ENCODE measurements at places on chromosomes 5 and 9. TPM values are rescaled to one million over a fixed set of nuclear protein-coding genes. Genes with fewer than 3 reads are reported as not detected.

Gene PGM5
- polyA plus RNA-seq = 38.2 TPM

Gene TRPM3
- polyA plus RNA-seq = 15.4 TPM

DNA sequence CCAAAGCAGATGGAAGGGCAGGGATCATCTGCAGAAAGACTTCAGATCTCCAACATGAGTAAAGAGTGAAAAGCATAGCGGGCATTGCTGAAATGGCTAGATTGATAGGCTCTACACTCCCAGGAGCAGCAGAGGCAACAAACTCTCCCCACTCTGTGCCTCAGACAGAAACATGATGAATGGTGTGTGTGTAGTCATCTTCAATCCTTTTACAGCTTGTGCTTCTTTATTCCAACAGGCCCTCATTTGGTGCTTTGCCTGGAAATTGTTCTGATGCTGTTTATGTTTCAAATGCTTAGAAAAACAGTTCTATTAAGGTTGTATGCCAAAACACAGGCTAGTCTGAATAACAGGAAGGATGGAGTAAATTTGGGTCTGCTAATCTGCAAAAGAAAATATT is 176.2 kb downstream of the DMRTA1 start:
- no peak for DNase-seq

Gene ARSB
- 28.5 TPM for polyA plus RNA-seq

DNA sequence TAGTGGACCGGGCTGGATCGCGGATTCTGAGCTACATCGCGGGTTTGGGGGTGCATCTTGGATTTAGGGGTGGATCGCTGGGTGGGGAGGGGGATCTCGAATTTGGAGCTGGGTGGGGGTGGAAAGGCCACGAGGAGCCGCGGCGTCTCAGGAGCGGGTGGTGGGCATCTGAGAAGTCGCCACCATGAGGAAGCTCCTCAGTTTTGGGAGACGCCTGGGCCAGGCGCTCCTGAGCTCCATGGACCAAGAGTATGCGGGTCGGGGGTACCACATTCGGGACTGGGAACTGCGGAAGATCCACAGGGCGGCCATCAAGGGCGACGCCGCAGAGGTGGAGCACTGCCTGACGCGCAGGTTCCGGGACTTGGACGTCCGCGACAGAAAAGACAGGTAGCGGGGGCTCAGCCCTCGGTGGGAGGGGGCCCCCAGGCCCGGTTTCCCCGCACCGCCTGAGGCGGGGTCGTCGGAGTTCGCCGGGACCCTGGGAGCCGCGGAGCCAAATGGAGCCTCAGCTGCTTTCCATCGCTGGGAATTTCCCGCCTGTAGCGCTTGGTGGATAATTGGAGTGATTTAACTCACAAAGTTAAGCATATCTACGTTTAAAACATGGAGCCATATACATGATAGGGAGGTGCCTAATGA is 376 bp downstream of the ANKRD18B start:
- DNase-seq = no peak

DNA sequence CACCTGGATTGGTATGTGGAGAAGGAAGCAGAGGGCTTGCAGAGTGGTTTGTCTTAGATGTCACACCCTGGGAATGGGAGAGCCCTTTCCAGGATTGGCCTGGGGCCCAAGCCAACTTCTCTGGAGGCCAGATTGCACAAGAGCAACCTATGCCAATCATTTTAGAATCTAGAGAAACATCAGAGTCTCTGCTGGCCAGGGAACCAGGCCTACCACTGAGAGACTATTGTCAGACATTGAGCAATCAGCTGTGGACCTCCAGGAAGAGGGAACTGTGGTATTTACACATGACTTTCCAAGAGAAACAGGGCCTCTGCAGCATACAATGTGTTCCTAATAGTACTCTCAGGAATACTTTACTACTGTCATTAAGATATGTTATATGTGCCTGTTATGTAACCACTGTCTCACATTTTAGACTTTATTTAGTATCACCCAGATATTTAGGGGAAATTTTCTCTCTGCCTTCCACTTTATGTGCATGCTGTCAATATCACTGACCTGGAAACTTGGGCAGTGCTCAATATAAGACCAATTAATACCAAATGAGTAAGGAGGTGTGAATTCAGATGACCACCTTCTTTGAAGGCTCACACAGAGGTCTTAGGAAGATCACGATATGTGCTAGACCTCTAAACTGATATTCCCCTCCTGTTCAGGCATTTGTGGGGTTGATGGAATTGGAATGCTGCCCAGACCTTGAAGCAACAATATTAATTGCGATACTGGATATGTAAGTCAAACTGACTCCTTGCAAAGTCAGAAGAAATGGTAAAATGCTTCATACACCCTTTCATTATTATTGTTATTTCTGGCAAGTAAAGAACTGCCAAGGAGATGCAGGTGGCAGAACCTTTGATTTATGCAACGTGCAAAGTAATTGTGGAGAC is 20.5 kb upstream of the CCL28 start:
- no peak for DNase-seq

- DNase-seq = no peak
Observed at GRCh38 chr9:36924757-36925432, 109.2 kb downstream of the PAX5 start.

Gene FASTKD3
- polyA plus RNA-seq = 29.5 TPM

DNA sequence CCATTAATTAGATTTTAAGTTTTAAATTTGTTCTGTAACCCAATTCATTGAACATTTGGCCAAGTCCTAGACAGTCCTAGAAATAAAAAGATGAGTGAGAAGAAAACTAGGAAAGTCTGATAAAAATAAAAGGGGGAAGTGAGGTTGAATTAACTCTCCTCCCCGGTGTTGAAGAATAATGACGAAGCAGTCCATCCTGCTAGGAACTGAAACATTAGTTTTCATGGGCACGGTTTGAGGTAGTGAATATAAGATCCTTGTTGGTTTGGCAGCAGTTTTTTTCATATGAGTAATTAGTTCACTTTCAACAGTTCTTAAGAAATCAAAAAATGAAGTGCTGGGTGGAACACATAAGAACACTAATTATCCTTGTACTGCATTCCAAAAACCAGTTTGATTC is 103.1 kb downstream of the MTREX start:
- DNase-seq = no peak

Gene PCDHGC4
- polyA plus RNA-seq = 4.4 TPM

Gene CAMK4
- polyA plus RNA-seq = 6.1 TPM

GRCh38 chr9:130543859-130544258 is 35.5 kb upstream of the FUBP3 start:
- no peak for DNase-seq

DNA sequence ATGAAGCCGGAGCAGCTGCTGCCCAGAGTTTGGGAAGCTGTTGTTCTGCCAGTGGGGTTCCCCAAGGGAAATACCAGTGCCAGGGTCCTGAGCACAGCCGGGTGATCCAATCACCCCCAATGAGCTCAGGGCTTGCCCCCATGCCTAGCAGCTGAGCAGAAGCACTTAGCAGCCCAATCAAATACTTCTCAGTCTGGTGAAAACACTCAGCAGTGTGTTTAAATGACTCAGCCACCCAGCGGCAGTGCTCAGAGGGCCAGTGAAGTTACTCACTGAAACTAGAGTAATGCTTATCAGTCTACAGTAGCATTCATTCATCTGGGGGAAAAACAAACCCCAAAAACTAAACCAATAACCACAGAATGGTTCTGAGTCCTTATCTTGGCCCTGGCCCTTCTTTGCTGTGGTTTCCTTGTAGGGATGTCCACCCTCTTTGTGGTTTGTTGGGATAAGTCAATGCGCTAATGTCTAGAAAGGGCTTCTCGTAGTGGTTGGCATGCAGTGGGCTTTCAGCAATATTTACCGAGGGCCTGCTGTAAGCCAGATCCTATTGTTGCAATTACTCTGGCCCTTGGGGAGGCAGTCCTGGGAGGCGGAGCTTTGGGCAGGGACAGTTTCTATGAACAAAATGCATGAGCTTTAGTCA is 43.1 kb downstream of the LHX2 start:
- DNase-seq = no peak

- DNase-seq = no peak
Observed at GRCh38 chr5:142757564-142757963, 12.6 kb upstream of the ARHGAP26 start.

Gene PHF24
- polyA plus RNA-seq = 0.33 TPM

DNA sequence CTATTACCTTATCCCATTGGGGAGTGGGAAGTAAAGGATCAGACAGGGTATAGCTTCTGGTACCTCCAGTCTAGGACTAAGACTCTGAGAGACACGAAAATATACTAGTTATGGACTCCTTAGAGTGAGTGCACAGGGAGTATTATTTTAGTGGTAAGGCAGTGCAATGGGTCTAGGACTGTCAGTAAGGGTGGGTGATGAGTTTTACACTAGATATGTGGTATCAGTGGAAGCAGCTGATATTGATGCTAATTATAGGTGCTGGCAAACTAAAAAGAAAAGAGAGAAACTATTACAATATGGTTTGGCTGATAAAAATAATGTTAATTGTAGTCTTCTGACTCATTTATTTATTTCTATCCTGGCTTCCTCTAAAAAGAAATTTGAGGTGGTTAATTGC is 118.6 kb downstream of the UNC13B start:
- no peak for DNase-seq

- DNase-seq = peak; percentile 95
Observed at GRCh38 chr9:127715470-127716337, at the start of the genes PTRH1 and TTC16. Gene PTRH1, minus strand, starts transcription at chr9:127715663. Its CDS starts 24 bp downstream, at chr9:127715639. Gene TTC16, plus strand, starts transcription at chr9:127716079. Its CDS starts 67 bp downstream, at chr9:127716146.

GRCh38 chr5:32779754-32780415 is 68.8 kb downstream of the NPR3 start:
- DNase-seq = no peak

DNA sequence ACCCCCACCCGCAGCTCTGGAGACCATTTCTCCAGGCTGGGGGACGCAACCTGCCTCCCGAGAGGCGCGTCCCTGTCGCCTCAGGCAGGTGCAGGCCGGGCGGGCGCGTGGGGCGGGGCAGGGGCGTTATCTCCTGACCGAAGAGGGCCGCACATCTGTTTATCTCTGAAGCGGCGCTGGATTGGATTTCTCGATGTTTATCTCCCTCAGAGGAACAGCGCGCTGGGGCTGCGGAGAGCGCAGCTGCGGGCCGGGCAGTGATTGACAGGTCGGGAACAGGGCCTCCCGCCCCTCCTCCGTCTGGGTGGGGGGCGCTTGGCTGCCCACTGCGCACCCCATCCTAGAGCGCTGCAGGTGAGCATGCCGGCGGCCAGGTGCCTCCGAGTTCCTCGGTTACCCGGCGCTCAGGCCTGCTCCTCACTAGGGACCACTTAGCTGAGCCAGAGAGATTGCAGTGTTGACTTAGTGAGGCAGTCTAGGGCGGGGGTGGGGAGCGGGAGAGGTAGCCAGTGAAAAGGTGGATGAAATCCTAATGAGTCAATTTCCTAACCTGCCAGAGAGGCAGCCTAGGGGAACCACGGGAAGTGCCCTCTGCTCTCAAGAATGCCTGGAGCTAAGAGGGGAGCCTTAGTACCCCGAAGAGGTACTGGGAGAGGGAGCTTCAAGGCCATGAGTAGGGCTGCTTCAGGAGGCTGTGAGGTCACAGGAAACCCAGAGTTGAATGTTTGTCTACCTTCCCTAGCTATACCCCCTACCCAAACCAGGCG is 39.6 kb upstream of the TIFAB start:
- no peak for DNase-seq

- no peak for DNase-seq
Observed at GRCh38 chr5:59729357-59729756, 164.2 kb downstream of the PDE4D start.

DNA sequence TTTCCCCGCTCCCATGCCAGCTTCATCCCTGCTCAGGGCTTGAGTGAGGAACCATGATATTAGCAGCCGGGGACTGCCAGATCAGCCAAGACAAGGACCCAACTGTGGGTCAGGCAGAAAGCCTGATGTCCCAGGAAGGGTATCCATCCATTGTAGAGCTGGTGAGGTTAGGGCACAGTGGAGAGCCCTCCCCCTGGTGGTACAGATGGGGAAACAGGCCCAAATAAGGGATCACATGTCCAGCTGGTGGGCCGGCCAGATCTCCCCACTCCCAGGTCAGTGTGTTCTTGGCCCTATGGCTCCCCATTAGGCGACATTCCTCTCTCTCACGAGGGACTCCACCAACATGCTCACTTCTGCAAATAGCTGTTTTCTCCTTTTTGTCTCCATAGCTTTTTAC is 9.0 kb downstream of the CDX1 start:
- DNase-seq = no peak

Gene HRH2
- 2.6 TPM for polyA plus RNA-seq

Gene DNAJC18
- polyA plus RNA-seq = 27.7 TPM

DNA sequence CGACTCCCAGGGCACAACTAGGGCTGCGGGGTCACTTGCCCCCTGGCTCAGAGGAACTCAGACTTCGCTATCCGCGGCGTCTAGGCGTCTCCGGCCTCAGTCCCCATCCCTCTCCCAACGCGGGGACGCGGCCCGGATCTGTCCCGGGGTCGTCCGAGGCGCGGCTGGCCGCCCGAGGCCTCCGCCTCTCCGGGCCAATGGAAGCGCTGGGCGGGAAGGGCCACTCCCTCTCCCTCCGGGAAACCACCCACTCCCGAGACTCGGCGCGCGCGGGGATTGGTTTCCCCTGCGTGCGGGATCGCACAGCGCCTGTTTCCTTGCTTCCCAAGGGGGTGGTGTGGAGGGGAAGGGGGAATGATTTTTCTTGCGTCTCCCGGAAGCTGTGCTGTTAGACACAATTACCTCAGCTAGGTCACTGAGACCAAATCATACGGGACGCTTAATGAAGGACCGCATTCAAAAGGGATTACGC is 38.3 kb downstream of the NR2F1 start:
- peak; percentile 80 for DNase-seq

DNA sequence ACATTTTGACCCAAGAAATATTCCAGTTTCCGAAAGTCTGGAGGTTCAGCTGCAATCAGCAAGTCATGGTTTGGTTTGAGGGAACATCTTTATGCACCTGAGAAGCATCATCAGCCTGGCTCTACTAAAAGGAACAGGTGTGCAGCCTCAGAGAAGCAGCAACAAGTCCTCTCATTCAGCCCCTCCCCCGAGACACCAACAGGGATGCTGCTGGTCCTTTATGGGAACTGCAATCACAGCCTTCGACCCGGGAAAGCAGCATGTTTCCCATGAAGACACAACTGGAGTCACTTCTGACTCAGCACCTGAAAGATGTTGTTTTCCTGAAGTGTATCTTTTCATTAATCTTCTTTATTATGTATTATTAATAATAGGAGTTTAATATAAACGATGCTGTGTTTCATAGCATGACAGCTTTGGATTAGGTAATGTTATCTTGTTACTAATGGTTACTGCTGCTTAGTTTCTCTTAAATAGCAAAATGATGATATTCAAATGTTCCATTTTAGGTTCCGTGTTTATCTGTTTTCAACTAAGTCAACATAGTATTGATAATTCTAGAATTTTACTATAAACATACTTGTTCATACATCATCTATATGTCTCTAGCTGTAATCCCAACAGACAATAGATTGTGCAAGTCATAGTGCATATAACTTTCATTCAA is 15.6 kb upstream of the NREP start:
- DNase-seq = no peak

Gene EFNA5
- polyA plus RNA-seq = 29.1 TPM

Gene ABCA1
- 12.8 TPM for polyA plus RNA-seq
